Thyroid gland (tissue), 4 donors: ENCODE measurements at places on chromosomes 13 and 19. TPM values are rescaled to one million over a fixed set of nuclear protein-coding genes. Genes with fewer than 3 reads are reported as not detected.

DNA sequence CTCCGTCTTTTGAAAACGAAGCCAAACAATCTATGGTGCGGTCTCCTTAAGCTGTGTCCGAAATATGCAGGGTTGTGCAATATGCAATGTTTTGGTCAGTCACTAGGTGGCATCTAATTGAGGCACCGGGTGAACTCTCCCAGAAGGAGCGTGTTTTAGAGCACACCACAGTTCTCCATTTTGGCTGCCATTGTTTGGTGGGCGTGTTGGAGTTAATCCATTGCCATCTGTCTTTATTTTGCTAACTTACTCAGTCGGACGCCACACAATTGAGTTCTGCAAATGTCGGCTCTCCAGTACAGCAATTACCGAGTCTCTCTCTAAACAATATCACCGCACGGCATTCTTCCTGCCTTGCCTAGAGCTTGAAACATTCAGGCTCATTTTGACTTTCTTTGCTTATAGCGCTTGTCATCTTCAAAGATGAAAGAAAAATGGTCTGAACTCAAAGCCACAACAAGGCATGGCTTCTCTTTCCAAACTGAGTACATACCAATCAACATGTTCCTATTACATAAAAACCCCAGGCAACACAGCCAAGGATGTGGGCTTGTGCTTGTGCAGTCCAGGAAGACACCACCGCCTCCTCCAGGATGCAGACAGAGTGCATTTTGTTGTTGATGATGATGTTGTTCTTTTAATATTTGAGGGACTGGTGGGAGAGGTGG is 182.0 kb upstream of the SERP2 start:
- DNase-seq = peak; percentile 31

TMEM272 gene
- not detected for total RNA-seq

- no peak for DNase-seq
Measured at GRCh38 chr19:46180701-46181387, 32.8 kb downstream of the IGFL2 start.

DNA sequence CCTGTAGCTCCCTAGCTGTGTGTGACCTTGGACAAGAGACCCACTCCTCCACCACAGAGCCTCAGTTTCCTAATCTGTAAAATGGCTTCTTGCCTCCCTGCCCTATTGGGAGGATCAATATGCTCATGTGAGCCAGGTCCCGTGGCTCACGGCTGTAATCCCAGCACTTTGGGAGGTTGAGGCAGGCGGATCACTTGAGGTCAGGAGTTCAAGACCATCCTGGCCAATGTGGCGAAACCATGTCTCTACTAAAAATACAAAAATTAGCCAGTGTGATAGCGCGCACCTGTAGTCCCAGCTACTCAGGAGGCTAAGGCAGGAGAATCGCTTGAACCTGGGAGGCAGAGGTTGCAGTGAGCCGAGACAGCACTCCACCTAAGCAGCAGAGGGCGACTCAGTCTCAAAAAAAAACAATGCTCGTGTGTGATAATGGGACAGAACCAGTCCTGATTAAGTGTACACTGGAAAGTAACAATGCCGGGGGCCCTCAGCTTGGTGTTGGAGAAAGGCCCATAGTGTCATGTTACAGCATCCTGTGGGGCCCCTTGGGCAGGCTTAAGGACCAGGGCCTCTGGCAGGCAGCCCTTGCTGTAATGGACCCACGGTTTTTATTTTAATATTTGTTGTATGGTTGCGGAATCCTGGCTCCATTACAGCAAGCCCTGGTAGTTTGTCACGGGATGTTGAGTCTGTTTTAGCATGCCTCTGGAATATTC is 6.8 kb downstream of the RPS11 start:
- DNase-seq = peak; percentile 33

GRCh38 chr19:17323300-17323963 is 11.2 kb downstream of the ANO8 start:
- no peak for DNase-seq

DNA sequence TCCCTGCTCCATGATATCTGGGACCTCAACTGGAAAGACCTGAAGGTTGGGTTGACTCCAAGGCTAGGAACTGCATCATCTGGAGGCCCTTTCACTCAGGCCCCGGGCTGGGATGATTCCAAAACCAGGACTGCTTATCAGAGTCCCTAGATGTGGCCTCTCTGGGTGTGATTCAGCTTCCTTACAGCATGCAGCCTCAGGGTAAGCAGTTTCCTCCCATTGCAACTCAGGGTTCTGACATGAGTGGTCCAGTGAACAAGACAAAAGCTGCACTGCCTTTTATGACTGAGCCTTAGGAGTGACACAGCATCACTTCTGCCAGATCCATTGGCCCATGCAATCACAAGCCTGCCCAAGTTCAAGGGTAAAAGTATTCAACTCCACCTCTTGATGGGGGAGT is 502.8 kb downstream of the COG6 start:
- DNase-seq = no peak

DNA sequence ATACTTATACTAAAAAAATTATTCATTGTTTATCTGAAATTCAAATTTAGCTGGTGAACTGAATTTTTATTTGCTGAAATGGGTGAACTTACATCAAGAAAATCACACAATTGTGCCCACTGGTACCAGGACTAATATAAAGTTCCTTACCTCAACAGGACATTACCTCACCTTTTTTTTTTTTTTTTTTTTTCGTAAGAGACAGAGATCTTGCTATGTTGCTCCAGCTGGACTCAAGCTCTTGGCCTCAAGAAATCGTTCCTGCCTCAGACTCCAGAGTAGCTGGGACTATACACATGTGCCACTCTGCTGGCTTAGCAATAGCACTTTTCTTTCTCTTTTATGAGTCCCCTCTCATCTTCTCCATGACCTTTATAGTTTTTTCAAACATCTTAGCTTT is 22.5 kb upstream of the NDFIP2 start:
- DNase-seq = no peak

DNA sequence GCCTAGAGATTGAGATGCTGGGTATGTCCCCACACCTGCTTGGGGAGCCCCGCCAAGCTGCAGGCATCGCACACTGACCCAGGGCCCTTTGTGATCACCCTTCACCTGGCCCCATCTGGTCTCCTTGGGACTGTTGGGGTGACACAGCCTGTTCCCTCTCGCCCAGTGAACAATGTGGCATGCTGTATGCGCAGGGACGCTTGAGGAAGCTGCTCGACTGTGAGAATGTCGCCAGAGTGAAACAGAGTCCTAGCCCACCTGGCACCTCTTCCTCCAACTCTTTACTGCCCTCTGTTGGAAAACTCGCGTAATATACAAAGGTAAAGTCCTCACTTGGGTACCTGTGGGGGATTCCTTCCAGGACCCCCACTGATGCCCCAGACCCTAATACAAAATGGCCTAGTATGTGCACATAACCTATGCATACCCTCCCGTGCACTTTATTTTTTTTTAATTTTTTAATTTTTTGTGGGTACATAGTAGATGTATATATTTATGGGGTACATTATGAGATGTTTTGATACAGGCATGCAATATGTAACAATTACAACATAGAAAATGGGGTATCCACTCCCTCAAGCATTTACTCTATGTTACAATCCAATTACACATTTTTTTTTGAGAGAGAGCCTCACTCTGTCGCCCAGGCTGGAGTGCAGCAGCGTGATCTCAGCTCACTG is 9.0 kb downstream of the BLOC1S3 start:
- DNase-seq = peak; percentile 31

TSSK6 gene
- 3.1 TPM for total RNA-seq
